IgD-negative memory B cell (primary cell): ENCODE measurements at places on chromosomes 4 and X. TPM values are rescaled to one million over a fixed set of nuclear protein-coding genes. Genes with fewer than 3 reads are reported as not detected.

Gene CCDC120
- polyA plus RNA-seq, result 1.2 TPM

Gene GLOD5
- polyA plus RNA-seq, result not detected

Gene CHRDL1
- polyA plus RNA-seq, result not detected

Gene TENM3
- polyA plus RNA-seq, result not detected

Gene CDKL2
- polyA plus RNA-seq, result not detected

Gene MXRA5
- not detected for polyA plus RNA-seq
